ENCODE measurements at places on chromosomes 3 and 15.

DNA sequence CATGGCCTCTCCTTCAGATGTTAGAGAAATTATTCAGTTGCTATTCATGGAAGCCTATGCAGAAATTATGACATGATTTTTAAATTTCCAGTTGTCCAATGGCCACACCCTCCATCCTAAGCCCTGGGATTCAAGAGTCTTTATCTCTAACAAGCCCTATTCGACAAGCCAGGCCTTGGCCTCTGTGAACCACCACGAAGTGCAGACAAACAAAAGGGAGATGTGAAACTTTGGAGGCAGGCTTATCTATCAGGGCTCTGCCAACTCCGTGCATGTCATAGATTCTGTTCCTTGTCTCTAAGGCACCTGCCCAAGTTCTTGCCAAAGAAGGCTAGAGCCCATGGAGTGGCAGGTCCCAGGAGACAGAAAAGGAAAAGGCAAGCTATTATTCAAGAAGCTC lies 212.4 kb upstream of the ADAMTS9 start:
- DNase-seq, result no peak

DNA sequence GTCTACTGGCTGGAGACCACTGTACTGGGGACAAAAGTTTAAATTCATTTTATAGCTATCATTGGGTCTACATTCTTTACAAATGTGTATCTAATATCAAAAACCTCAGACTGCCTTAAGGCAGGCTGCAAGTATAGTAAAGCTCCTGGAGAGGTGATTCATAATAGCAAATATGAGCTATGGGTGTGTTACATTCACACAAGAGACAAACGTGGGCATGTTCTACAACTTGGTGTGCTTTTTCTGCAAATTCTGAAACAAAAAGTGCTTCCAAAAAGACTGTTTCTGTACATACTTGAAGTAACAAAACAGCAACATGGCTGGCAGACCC lies 1101.4 kb downstream of the ROBO1 start:
- DNase-seq, result no peak

DNA sequence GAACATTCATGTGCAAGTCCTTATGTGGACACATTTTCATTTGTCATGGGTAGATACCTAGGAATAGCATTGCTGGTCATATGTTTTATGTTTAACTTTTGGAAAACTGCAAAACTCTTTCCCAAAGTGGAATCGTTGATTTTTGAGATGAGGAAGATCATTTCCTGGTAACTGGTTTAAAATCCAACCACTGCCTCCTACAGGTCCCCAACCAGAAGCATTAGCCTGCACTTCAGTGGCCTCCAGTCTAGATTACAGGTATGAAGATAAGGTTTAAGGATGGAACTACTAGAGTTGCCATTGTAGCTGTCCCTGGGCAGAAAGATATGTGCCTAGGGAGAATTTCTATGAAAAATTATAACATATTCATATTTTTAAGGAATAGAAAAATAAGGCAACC lies 48.7 kb upstream of the BHLHE40 start:
- no peak for DNase-seq

- DNase-seq, result no peak
Measured at GRCh38 chr15:68252925-68253534, 23.5 kb upstream of the CLN6 start.

DNA sequence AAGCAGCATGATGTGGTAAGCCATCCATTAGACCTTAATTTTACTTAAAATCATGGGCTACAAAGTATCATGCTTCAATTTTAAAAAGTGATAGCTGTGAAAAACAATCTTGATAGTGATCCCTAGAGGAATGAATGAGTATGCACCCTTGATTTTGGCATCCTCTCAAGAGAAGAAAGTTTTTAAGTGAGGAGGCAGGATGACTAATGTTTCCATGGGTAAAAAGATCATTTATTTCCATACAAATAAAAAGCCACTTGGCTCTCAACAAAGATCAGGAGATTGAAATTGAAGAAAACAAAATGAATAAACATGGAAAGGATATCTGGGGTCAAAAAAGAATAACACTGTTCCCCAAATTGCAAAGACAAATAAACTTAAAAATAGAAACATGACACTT lies 305.4 kb downstream of the MEX3B start:
- DNase-seq, result no peak

DNA sequence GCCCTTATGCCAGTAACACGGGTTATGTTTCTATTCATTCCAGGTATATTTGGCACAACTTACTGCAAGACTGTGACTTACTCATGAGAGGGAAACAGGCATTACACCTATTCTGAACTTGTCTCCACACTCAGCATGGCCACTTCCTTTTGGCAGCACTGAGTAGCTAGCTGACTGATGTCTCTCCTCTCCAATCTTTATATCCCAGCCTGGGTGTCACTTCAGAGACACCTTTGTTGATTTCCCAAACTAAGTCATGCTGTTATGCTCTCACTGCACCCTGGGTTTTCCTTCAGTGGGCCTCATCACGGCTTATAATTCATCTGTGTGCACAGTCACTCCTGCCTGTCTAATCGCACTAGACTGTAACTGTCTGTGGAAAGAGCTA lies 114.8 kb downstream of the MYLK start:
- no peak for DNase-seq

DNA sequence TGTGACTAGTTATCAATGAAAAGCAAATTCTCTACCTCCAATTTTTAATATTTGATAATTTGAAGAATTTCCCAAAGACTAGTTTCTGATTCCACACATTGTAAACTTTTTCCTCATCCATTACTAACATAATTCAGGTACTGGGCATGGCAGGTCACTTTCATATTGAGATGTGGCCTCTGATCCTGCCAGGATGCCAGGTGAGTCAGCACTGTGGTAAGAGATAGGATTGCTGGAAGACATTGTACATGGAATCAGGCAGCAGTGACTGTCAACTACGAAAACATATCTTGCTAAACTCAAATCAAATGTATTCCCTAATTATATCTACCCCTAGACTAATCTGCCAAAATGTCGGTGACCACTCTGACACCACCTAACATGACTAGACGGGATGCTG lies 33.2 kb upstream of the POU1F1 start:
- no peak for DNase-seq

- no peak for DNase-seq
Measured at GRCh38 chr3:163809540-163809993, 1268.7 kb downstream of the SI start.

GRCh38 chr15:71921191-71921590 lies 110.8 kb downstream of the NR2E3 start:
- no peak for DNase-seq

- DNase-seq, result no peak
Measured at GRCh38 chr15:99132122-99132521, 27.2 kb downstream of the SYNM start.

DNA sequence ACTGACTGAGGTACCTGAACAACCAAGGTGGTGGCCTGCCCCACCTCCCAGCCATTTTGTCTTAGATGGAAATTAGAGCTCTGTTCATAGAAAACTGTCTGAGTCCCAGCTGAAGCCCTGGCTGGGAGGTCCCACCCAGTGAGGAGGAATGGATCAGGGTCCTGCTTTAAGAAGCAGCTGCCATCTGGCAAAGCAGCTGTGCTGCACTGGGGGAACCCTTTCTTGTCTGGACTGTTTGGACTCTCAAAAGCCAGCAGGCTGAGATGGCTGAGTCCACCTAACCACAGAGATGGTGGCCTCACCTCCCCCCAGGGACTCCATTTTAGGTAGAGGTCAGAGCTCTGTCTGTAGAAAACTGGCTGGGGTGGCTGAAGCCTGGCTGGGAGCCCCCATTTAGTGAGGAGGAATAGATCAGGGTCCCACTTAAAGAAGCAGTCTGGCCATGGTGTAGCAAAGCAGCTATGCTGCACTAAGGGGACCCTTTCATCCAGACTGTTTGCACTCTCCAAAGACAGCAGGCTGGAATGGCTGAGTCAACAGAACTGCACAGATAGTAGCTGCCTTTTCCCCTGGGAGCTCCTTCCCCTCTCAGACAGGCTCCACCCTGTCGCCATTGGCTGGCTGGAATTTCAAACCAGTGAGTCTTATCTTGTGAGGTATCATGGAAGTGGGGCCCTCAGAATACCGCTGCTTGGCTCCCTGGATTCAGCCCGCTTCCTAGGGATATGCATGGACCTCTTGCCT lies 116.9 kb downstream of the EPHA6 start:
- no peak for DNase-seq
